ENCODE measurements at places on chromosomes 16 and 17.

DNA sequence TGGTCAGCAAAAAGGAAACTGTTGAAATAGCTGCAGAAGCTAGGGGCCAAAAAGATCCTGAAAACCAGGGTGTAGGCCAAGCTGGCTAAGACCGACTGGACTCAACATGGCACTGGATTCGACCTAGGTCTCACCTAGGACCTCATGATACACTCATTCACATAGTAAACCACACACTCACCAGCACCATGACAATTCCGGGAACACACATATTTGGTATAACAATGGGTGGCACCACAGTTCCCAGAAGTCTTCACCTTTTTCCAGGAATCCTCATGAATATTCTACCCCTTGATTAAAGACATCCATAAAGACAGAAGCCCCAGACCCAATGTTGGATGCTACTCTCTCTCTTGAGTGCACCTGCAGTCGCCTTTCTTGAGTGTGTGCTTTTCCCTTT, 460.1 kb downstream of the TMEM114 start:
- no peak for DNase-seq

GRCh38 chr17:70493277-70493874, 324.0 kb downstream of the KCNJ2 start:
- DNase-seq = no peak

- DNase-seq = no peak
Observed at GRCh38 chr16:56977216-56977615, 12.1 kb upstream of the NLRC5 start.

DNA sequence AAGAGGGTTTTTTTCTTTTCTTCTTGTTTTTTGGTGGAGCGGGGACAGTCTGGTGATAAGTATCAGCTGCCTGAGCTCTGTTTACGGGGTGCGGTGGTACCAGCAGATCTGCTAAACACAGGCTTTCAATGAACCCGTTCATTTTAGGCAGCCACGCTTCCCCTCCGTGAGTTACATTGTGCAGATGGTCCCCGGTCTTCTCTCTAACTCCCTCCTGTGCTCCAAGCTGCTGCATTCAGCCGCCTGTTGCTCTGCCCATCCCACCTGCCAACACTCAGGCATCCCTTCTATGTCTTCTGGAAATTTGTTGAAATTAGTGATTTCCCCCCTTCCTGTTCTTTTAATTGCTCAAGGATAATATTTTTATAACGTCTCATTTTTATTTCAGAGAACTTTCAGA, 82.1 kb upstream of the ELAC2 start:
- DNase-seq = no peak

- no peak for DNase-seq
Observed at GRCh38 chr17:60678118-60678444, 430 bp downstream of the BCAS3 start.

DNA sequence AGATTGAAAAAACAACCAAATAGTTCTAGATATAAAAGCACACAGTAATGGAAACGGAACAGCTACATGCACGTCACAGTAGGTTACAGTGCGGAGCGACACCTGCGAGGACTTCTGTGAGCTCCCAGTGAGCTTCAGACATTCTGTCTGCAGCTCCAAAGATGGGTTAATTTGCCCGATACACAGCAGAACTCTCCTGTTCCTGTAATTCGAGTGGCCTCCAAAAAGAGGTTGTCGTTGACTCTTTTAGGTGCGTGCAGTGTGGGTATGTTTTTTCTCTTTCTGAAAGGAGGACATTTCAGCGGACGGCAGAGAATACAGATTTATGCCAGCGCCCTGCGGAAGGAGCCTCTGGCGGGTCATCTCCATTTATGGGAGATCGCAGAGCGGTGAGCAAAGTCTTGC, 2.9 kb downstream of the OR1F1 start:
- DNase-seq = no peak

- no peak for DNase-seq
Observed at GRCh38 chr17:72125226-72125651, 4.4 kb downstream of the SOX9 start.

DNA sequence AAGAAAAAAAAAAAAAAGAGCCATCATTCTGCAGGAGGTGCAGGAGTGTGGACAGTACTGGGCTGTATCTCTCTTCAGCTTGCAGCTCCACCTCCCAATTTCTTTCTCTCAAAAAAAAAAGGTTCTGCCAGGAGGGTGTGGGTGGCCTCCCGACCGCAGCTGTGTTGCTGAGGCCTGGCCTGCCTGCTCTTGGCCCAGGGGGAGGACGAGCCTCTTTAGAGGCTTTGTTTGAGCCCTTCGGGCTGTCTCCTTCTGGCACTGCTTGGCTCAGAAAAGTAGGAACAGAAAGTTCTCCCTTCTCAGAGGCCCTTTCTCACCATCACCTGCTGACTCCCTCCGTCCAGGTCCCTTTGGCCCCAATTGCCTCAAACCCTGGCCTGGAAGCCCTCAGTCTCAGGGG, 22.2 kb upstream of the C17orf107 start:
- DNase-seq = no peak

DNA sequence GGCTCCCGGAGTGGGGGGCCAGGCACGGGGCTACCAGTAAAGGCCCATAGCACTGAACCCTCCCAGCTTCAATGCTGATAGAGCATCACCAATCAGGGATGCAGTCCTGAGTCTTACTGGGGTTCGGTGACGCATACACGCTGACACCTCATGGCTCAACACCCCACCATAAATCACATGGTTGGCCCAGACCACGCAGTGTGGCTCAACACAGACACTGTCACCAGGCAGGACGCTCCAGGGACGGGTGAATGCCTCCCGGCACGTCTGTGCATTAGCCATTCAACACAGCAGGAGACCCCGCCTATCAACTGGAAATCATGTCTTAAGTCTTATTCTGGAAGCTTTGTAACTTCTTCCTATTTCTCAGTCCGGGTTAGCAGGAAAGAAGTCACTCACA, 35.0 kb downstream of the NECAB2 start:
- DNase-seq = no peak

DNA sequence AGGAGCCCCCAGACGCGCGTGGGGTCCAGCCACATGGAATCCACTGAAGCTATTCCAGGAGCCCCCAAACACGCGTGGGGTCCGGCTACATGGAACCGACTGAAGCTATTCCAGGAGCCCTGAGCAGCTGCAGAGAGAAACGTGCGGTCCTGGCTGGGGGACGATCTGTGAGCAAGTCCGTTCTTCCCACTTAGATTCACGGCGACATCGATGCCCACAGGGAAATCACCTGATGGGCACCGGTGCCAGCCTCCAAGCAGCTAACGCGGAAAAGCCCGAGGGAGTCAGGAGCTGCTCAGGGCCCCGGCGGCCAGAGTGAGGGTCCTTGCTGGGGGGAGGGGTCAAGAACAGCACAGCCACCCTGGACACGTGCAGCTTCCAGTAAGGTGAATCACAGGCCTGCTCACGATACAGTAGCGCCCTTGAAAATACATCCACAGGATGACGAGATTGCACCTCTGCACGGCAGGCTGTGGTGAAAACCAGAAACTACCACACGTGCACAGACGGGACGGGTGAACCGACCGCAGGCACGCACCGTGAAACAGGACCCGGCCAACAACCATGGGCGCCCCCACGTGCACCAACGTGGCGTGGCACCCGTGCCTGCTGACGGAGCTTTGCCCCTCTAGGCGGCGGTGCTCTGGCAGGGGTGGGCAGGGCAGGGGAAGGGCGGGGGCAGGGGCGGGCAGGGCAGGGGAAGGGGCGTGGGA, 77.7 kb upstream of the GNG13 start:
- no peak for DNase-seq

GRCh38 chr17:28796062-28796461, 46.5 kb downstream of the FAM222B start:
- DNase-seq = no peak

- DNase-seq = peak; percentile 50
Observed at GRCh38 chr17:52383493-52384100, 225.1 kb upstream of the CA10 start.

GRCh38 chr17:18925187-18925586, 26.8 kb upstream of the SLC5A10 start:
- DNase-seq = no peak

DNA sequence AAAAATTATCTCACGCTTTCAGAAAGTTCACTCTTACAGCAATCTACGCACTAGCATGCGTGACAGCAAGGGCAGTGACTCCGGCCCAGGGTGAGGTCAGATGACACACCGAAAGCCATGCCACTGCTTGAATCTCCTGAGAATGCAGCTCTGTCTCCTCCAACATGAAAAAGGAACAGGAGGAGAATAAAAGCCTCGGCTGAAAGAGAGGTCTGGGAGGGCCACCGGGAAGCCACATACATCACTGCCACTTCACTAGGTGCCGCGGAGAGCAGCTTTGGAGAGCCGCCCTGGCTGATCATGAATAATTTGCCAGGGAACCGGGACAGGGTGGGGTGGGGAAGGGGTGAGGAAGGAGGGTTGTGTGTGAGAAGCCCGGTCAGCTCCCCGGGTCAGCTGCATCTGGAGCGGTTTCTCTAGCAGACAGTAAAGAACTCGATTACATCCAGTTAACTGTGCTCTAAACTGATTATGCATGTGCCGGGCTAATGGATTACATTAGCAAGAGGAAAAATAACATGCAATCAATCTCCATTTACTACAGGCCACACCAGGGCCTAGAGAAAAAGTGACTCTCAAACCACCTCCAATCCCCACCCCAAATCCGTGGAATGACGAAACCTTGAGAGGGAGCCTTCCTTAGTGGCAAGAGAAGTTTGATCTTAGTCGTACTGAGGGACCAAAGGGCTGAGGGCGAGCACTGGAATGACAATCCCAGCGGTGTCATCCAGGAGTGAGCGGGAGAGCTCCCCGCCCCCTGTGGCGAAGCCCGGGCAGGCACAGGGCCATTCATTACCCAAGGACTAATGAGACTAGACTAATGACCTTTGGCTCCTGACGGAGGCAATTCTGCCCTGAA, 100.3 kb downstream of the ZFHX3 start:
- no peak for DNase-seq

- no peak for DNase-seq
Observed at GRCh38 chr16:78310196-78310595, 210.7 kb downstream of the WWOX start.

- no peak for DNase-seq
Observed at GRCh38 chr17:77478899-77479298, 338.1 kb downstream of the SEC14L1 start.

DNA sequence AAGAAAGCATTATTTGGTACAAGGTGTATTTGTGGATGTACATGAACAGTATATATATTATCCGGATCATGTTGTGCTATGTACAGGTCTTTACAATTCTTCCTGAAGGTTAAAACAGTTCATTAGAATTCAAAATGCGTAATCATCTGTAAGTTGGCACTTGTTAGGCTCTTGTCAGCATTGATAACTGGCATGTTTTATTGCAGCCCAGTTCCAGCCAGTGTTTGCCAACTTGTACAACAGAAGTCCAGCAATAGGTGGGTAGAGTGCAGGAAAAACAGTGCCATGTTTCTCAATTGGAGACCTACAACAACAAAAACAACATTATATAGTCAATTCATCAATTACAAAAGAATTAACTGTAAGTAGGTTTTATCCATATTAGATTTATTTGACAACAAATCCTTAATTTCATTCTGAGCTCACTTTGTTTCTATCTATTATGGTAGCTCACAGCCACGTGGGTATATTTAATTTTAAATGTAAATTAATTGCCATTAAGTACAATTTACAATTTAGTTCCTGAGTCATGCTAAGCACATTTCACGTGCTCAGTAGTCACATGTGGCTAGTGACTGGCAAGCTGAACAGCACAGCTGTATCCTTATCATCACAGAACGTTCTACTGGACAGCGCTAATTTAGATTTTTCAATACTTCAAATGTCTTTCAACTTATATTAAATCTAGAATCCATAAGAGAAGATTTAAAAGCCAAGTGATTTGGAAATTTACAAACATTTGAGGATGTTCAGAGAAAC, 8.6 kb upstream of the ANKFY1 start:
- DNase-seq = no peak

DNA sequence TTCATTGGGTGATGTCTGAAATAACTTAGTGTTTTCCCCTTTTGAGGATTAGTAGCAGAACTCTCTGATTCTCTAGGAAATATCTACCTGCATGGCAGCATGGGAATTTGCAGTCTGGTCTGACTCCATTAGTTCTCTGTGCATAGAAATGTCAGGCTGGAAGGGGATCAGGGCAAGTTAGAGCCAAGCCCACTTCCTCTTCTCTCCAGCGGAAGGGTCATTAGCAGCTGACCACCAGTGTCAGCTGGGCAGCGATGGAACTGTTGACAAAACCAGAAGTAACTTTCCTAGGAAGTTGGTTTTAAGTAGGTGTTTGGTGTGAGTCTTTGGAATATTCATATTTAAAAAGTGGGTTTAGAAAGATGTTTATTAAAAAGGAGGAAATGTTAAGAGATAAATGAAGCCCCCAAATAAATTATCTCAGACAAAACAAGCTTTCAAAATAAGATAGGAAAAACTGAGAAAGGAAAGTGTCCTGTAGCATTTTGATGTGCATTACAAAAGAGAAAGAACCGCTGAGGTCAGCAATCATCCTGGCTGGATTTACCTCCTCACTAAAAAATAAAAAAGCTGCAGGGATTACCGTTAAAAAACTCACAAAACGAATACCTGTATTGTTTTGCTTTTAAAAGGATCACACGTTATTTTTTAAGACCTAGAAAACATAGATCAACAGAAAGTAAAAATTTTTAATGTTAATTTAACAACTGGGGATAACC, 32.4 kb upstream of the MMD start:
- DNase-seq = no peak

DNA sequence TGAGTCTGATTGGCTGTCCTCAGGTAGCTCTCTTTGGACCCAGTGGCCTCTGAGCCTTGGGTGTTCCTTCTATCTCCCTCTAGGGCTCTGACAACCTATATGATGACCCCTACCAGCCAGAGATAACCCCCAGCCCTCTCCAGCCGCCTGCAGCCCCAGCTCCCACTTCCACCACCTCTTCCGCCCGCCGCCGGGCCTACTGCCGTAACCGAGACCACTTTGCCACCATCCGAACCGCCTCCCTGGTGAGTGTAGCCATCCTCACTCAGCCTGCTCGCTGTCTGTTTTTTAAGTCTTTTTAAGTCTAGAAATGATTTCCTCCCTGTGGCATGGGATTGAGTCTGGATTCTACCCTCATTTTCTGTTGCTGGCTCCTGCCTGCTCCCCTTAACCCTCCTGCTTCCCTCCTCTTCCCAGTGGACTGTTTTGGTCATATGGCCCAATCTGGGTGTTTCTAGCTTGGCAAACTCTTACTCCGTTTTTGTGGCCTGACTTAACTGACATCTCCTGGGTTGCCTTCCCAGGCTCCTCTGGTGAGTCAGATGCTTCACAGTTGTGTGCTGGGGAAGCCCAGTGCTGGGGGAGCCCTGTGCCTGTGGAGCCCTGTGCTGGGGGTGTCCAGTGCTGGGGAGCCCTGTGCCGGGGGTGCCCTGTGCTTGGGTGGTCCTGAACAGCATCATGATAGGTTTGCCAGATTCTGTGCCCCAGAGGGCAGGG, 9.9 kb downstream of the TAOK2 start:
- DNase-seq = no peak

- no peak for DNase-seq
Observed at GRCh38 chr17:76585033-76585648, 519 bp downstream of the ST6GALNAC2 start.

DNA sequence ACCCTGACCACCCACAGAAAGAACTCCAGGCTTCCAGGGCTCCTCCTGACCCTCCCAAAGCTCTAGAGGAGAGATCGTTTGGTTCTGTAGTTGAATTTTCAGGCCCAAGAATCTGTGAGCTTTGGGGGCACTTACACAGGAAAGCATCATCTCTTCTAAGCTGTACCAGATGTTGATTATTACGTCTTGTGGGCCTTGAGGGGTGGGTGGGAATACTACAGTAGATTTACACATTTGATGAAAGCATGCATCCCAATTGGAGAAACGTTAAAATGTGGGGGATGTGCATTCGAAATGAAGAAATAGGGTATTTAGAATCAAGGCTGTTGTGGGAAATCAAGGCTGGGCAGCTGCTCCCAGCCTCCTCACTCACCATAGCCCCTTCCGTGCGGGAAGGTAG, 61.9 kb downstream of the MGAT5B start:
- DNase-seq = no peak

GRCh38 chr16:17252064-17252463, 218.7 kb downstream of the XYLT1 start:
- no peak for DNase-seq
